A549 treated with GW870086 at 1 μM for 4 hours (cell line): ENCODE measurements at places on chromosomes 16 and 17. TPM values are rescaled to one million over a fixed set of nuclear protein-coding genes. Genes with fewer than 3 reads are reported as not detected.

FHOD1 gene
- total RNA-seq, result 47.9 to 66.5 TPM (median 61.3 TPM) in 5 replicates

HSPB9 gene
- total RNA-seq, result 0.08 TPM in 1 of 5 replicates, not detected in the others

CCL8 gene
- 0.12 TPM in 1 of 5 replicates, not detected in the others for total RNA-seq

ADGRG1 gene
- total RNA-seq, result 152 to 222 TPM (median 191 TPM) in 5 replicates

TBC1D3E gene
- not detected in 5 replicates for total RNA-seq

SYCE1L gene
- 4.8 to 8.9 TPM (median 7.2 TPM) in 5 replicates for total RNA-seq

KRTAP9-8 gene
- total RNA-seq, result not detected in 5 replicates

SLC6A2 gene
- 0.03 to 0.07 TPM in 2 of 5 replicates, not detected in the others for total RNA-seq

CES2 gene
- total RNA-seq, result 26.9 to 35.6 TPM (median 31.3 TPM) in 5 replicates

FBXL16 gene
- total RNA-seq, result 5.4 to 11.7 TPM (median 7.4 TPM) in 5 replicates

DNAH17 gene
- 0.87 to 1.1 TPM (median 1.0 TPM) in 5 replicates for total RNA-seq

SLC35G6 gene
- total RNA-seq, result not detected in 5 replicates

PGS1 gene
- 18.7 to 26.6 TPM (median 22.8 TPM) in 5 replicates for total RNA-seq

MLKL gene
- 39.0 to 44.3 TPM (median 41.6 TPM) in 5 replicates for total RNA-seq
